ENCODE measurements at places on chromosomes 16 and 17.
A peak's percentile ranks its signal among the peaks of the same experiment; 100 is the strongest.

GRCh38 chr17:29149431-29150064 is 30.6 kb downstream of the MYO18A start:
- DNase-seq, result no peak

DNA sequence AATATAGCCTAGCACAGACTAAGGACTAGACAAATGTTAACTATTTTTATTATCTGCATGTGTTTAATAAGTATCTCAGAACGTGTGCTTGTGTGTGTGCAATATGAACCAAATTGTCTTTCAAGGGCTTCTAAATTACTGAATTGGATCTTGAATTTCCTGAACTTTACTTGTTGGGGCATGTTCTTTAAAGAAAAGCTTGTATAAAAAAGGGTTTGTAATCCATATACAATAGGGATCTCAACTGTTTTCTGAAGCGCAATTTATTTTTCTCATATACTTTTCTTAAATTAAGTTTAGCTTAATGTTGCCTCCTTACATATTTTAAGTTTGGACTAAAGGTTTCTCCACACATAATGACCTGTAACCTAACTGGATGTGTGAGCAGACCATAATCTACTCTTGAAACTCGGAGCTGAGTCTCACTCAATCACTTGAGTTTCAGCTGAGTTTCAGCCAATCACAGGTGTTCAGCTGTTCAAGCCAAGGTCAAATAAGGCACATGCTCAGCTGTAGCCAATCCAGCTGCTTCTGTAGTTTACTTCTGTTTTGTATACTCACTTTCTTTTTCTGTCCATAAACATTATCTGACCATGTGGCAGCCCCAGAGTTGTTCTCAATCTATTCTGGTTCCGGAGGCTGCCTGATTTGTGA is 72.3 kb downstream of the CDK5R1 start:
- no peak for DNase-seq

GRCh38 chr16:56547120-56547948 is 17.5 kb upstream of the MT4 start:
- peak; percentile 30 for DNase-seq

DNA sequence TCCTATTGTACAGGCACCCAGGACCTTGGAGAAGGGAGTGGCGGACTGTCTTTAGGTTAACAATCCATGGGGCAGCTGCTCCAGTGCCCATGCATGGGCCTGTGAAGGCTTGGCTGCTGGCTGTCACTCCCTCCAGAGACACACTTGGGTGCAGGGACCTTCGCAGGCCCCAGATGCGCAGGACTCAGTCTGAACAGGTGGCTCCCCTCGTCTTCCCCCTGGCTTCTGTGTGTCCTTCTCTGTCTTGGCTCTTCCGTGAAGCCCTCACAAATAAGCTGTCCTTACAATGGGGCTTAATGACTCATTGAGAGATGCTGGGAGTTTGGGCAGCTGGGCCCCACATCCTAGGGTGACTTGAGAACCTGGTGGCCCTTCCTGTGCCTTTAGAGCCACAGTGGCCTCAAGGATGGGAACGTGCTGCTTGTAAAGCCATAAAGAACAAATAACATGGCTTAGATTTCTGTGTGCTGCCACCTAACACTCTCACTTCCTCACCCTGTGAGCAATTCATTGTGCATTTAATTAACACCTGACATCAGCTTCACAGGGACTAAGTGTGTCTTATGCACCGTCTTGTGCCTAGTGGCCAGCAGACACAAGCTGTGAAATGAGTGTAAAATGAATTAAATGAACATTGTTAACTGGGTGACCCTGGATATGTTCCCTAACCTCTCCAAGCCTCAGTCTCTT is 340.7 kb downstream of the SNX29 start:
- peak; percentile 28 for DNase-seq

- DNase-seq, result no peak
Measured at GRCh38 chr16:9407206-9407758, 315.8 kb downstream of the HAPSTR1 start.

- no peak for DNase-seq
Measured at GRCh38 chr16:22330326-22330725, 33.1 kb downstream of the POLR3E start.

DNA sequence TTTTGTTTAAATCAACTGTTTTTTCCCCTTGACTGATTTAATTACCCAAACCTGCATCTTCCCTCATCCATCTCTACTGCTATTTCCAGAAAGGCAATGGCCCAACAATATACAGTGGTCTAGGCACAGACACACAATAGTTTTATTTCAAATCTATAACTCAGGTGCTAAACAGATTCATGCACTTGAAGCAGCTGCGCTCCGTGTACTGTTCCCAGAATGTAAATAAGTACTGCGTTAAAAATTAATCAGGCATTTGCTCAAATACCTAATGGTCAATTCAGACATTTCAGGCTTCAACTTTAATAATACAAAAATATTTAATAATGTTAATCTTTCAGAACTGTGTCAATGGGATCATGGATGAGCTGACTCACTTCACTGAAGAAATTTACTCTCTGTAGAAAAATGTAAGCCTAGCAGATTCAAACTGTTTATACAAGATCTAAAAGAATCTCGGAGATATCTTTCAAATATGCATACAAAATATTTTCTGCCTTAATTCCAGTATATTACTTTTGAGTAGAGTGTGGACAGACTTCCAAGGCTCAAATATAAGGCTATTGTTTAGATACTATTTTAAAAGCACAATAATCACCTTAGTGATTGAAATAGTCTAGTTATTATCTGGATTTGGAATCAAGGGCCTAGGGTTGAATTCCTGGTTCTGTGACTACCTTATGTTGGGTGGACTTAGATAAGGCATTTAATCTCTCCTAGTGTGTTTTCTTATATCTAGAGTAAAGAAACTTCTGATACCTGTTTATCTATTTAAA is 97.4 kb upstream of the PSMD7 start:
- DNase-seq, result no peak

GRCh38 chr17:78817123-78817522 is 23.5 kb downstream of the USP36 start:
- DNase-seq, result no peak

DNA sequence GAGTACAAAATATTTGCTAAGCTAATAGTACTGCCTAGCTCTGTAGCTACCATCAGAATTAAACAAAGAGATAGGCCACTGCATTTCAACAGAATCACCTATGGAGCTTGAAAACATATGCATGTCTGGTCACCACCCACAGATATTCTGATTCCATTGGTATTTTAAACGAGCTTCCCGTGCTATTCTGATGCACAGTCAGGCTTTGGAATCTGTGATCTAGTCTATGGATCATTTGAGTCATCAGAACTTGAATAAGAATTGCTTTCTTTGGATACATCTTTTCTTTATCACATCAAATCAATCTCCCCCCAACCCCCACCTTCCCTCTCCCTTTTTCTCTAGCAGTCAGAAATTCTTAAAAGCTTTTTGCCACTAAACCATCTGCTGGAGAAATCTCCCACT is 124.7 kb downstream of the NPIPB5 start:
- DNase-seq, result no peak

DNA sequence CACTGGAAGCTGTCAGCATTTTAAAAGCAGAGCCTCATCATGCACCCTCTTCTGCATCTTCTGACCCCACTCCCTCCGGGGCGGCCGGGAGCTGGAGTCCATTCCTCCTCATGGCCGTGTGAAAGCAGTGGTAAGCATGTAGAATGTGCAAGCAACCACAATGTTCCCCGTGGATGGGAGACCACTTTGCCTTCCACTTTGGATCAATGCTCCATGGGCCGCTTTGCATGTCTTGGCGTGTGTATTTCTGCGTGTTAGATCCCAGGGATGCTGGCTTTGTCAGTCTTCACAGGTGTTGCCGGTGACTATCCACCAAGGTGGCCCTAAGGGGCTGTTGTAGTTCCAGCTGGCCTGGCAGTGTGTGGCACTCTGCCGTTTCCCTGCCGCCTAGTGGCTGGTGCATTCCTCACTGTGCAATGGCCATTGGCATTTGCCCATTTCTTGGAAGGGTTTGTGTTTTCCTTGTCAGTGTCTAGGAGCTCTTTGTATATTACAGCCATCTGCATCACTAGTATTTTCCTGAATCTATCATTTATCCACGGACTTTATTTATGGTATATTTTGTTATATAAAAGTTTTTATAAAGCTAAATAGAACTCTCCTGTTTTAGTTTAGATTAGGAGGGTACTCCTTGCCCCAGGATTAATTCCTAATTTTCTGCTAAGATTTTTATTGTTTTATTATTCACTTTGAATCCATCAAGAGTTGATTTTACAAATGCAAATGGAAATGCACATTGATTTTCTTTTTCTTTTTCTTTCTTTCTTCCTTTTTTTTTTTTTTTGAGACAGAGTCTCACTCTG is 5.8 kb upstream of the ALDH3A1 start:
- DNase-seq, result peak; percentile 30

- no peak for DNase-seq
Measured at GRCh38 chr16:87701505-87701921, 64.3 kb downstream of the KLHDC4 start.

DNA sequence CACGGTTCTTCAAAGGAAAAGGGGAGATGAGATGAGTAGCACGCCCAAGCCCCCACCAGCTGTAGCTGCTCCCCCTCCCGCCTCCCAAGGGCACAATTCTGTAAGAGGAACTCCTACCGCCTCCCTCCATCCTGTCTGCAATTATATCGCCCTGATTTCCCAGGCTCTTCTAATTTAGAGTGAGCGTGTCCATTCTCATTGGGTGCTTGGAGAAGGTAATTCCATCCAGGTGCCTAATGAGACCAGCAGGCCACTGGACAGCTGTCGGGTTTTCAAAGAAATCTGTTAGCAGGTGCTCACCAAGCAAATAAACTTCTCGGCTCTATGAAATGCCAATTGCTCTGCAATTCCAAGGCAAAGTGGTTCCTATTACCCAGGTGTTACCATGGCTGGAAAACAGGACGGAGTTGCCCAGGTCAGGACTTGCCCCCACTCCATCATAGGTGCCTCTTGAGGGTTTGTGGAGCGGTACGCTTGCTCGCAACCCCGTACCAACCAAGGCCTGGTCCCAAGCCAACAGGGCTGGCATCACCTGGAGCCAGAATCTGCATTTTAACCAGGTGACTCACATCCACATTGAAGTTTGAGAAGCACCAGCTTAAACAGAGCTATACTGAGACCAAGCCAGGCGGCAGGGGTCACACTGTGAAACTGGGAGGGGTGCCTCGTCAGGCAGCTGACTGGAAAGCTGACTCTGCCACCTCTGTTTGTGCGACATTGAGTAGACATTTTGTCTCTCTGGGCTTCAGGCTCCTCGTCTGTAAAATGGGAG is 16.5 kb upstream of the MEAK7 start:
- peak; percentile 62 for DNase-seq

DNA sequence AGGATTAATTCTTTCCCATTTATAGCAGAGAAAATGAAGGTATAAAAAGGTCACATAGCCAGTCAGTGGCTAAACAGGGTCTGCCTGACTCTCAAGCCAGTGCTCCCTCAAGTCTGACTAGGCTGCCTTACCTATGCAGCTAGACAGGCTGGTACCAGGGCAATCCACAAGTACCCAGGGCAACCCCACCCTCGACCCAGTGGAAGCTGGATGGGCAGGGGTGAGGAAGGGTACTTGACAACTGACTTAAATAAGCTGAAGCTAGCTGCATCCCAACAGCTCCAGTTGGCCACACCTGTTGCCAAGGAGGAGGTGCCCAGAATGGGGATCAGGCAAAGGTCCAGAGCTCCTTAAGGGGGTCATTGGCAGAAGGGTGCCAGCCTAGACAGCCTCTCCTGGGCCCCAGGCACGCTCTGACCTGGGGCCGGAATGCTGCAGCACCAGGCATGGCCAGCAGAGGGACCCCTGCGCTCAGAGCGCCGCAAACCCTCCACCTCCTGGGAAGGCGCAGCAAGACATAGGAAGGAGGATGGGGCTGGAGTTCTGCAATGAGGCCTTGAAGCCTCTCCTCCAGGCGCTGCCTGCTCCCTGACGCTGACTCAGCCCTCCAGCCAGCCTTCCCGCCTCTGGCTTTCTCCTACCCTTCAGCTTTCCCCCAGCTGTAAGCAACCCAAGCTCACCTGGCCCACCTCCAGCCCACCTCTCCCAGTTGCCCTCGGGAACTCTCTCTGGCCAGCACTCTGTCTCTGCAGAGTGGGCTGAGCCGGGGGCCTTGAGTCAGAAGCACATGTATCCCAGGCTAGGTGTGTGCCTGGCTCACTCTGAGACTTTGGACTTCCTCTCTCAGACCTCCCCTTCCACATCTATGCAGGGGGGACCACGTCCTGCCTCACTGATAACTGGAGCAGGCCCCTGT is 28.8 kb downstream of the MPP2 start:
- DNase-seq, result peak; percentile 80

GRCh38 chr16:59163371-59164055 is 429.4 kb upstream of the GOT2 start:
- DNase-seq, result peak; percentile 5

DNA sequence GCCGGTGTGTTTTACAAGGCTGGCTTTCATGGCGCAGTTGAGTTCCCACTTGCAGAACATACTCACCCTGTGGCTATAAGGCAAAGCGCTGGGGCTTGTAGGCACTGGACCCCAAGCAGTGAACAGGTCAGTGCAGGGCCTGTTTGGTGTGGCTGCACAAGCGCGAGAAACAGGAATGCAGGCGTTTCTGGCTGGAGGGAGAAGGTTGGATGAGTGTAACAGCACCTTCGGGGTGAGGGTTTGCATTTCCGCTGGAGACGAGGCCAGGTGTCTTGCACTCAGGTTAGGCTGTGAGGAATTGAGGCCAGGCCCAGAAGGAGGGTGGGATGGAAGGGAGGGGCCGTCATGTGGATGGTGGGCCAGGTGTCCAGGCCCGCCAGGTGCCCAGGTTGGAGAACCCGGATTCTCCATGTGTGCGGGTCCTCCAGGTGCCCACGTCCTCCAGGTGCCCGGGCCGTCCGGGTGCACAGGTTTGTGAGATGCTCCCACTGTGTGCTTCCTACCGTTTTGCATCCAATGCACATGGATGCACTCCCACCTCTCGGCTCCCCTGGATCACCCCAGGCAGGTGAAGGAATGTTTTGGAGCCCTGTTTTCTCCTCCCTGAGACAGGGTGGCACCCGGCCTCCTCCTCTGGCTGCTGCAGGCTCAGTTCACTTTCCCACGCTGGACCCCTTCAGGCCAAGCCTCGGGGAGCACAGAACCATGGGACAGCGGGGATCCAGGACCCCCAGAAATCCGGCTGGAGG is 46.0 kb downstream of the SLC7A5 start:
- DNase-seq, result peak; percentile 2

DNA sequence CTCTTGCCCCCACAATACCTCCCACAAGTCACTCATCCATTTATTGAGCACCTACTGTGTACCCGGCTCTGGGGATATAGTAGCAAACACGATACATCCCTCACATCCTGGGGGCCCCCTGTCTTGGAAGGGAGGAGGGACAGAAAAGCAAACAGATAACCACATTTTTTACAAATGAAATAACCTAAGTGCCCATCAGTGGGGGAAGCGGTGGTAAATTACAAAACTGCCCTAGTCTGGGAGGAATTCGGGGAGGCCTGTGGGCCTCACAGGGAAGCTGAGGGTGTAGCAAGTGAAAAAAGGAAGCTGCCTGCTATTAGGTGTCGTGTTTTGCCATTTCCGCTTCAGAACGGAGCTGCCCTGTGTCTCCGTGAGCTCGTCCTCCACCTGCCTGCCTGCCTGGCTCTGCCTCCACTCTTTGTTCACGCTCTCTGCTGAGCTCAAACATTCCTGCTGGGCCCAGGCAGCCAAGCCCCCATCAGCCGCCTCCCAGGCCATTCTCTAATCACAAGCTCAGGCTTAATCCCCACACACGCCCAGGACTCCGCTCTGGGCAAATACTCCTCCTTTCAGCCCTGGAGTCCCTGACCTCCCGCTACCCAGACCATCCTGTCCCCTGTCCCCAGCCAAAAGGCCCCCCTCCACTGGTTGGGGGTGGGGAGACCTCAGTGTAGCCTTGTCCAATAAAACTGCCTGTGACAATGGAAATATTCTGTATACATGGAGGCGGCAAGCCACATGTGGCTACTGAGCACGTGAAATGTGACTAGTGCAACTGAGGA is 10.2 kb upstream of the SEC14L5 start:
- no peak for DNase-seq

GRCh38 chr17:12296209-12296625 is 275.5 kb downstream of the MAP2K4 start:
- DNase-seq, result no peak
